Mesenteric fat pad (tissue), 1 donor: ENCODE measurements at places on chromosomes 12 and 14.

GRCh38 chr12:83106873-83107272, 420.2 kb downstream of the TMTC2 start:
- DNase-seq: no peak

GRCh38 chr12:127363392-127363791, 903.6 kb upstream of the TMEM132C start:
- no peak for DNase-seq

GRCh38 chr12:67598598-67598997, 49.9 kb upstream of the DYRK2 start:
- DNase-seq: no peak

DNA sequence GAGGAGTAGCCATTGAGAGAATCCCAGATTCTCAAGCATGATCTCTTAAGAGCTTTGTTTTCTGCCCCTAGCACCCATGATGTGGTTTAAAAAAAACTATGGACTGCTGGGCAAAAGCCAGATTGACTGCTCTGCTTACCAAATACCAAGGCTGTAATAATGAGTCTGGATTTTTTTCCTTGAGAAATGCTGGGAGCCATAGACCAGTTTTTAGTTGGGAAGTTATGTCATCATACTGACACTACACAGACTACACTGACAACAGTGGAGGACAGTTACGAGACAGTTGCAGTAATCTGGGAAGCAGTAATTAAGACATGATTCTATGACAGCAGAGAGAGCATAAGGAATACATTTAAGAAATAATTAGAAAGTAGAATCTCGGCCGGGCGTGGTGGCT, 35.8 kb downstream of the SPATA7 start:
- DNase-seq: no peak

GRCh38 chr12:66107451-66107915, 23.1 kb downstream of the LLPH start:
- DNase-seq: no peak

GRCh38 chr14:71228711-71229110, 321.5 kb downstream of the PCNX1 start:
- DNase-seq: no peak

GRCh38 chr12:52622349-52622748, 4.0 kb upstream of the KRT73 start:
- DNase-seq: no peak

- no peak for DNase-seq
Measured at GRCh38 chr12:96198965-96199364, 4.8 kb downstream of the ELK3 start.

- DNase-seq: no peak
Measured at GRCh38 chr14:89017417-89017816, 193.0 kb downstream of the TTC8 start.

DNA sequence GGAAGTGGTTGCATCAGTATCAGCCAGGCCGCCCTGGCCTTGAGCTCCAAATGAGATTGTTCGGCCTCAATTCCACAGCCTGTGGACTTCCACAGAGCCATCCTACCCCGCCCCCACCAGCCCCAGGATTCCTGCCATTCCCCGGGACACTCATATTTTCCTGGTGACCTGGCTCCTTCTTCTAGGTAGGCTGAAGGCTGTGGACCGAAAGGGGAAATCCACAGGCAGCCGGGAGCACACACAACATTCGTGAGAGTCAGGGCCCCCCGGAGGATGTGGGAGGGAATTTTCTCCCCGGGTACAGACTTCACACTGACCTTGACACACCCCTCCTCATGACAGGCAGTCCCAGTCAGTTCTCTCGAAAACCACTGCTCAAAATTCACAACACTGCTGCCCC, 39.9 kb downstream of the RIN3 start:
- DNase-seq: no peak

GRCh38 chr12:74328623-74329022, 209.0 kb upstream of the ATXN7L3B start:
- DNase-seq: no peak

DNA sequence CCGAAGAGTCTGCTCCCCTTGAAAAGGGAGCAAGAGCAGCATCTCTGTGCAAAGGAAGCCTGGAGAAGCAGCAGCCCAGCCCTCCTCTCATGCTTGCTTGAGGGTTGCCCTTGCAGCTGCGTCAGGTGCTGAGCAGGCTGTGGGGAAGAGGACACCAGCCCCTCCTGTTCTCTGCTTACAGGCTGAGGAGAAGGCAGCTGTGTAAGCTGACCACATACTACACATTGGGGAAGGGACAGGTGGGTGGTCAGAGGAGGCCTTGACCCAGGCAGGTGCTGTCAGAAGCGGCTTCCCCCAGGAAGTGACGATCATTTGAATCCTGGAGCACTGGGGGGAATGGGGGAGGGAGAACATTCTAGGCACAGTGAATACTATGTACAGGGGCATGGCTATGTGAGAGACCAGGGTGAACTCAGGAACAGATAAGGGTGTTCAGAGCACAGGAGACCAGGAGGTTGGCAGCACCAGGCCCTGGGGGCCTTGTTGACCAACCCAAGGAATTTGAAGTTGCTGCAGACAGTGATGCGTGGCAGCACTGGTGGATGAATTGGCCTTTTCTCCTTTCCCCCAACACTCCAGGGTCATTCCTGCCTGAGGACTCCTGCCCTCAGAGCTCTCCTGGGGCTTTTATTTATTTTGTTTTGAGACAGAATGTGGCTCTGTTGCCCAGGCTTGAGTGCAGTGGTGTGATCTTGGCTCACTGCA, 2.7 kb upstream of the KLC1 start:
- no peak for DNase-seq

DNA sequence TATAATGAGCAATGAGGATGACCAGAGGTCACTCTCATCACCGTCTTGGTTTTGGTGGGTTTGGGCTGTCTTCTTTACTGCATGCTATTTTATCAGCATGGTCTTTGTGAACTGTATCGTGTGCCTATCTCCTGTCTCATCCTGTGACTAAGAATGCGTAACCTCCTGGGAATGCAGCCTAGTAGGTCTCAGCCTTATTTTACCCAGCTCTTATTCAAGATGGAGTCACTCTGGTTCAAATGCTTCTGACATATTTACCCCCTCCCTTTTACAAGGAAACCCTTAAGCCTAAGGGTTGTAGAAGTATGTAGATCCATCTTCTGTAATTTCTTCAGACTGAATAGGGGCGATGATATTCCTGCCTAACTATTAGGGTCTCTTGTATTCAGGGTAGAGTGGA, 8.4 kb downstream of the IFI27L1 start:
- DNase-seq: no peak

GRCh38 chr14:95495538-95496025, 20.9 kb downstream of the SYNE3 start:
- DNase-seq: no peak

DNA sequence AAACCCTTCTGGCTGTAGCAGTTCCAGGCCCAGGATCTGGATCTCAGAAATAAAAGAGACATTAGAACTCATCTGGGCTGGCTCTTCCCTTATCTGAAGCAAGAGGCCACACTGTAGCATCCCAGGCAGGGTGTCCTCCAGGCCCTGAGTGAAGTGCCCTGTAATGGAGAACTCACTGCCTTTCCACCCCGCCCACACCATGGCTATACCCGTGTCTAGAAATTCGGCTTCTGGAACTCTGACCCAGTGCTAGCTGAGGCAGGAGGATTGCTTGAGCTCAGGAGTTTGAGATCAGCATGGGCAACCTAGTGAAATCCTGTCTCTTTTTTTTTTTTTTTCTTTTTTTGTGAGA, 23.5 kb upstream of the PLEKHG3 start:
- no peak for DNase-seq

- no peak for DNase-seq
Measured at GRCh38 chr12:92210071-92210470, 64.4 kb upstream of the BTG1 start.

GRCh38 chr12:132550014-132550802, 60.2 kb downstream of the LRCOL1 start:
- no peak for DNase-seq

- no peak for DNase-seq
Measured at GRCh38 chr12:94089891-94090290, 58.5 kb upstream of the PLXNC1 start.

- DNase-seq: no peak
Measured at GRCh38 chr12:97159377-97159776, 252.3 kb downstream of the NEDD1 start.

DNA sequence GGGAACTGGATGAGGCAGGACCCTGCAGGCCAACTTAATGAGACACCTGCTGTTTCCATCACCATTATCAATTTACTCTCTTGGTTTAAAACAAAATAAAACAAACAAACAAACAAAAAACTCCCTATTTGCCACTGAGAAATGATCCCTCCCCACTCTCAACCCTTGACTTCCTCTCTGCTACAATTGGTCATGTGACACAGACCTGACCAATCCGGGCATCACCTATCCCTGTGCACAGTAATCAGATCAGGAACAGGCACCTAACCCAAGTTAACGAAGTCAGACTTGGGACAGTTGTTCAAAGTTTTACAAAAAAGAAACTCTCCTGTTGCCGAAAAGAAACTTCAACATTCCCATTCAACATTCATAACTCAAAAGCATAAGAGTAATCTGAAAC, 58.4 kb downstream of the NELL2 start:
- no peak for DNase-seq

GRCh38 chr14:32597771-32598170, 268.7 kb downstream of the AKAP6 start:
- DNase-seq: no peak
